Spleen (tissue), 13 donors: ENCODE measurements at places on chromosomes 4 and X.

DNA sequence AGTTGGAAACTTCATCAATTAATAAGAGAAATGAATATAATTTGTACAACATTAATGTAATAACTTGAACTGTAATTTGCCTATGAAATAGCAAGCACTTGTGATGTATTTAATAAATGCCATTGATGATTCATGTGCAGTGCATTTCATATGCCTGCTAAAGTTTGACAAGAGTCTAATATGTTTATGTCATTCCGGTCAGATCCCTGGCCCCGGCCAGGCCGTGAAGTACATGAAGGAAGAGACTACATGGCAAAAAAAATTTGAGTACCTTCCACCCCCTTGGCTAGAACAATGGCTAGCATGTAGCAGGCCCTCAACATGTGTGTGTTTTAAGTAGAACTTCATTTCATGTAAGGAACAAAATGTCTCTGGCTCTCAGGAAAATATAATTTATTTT is 161.3 kb downstream of the ATP10D start:
- no peak for DNase-seq

GRCh38 chrX:105266456-105266855 is 46.0 kb upstream of the TEX13A start:
- no peak for DNase-seq

DNA sequence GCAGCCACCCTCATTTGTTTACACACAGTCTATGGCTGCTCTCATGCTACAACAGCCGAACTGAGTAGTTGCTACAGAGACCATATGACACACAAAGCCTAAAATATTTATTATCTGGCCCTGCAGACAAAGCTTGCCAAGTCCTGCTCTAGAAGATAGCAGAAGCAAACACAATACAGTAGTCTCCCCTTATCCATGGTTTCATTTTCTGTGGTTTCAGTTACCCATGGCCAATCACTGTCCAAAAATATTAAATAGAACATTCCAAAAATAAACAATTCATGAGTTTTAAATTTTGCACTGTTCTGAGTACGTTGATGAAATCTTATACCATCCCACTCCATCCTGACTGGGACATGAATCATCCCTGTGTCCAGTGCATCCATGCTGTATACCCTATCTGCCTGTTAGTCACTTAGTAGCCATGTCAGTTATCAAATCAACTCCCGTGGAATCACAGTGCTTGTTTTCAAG is 40.2 kb upstream of the ZNF81 start:
- DNase-seq, result no peak

DNA sequence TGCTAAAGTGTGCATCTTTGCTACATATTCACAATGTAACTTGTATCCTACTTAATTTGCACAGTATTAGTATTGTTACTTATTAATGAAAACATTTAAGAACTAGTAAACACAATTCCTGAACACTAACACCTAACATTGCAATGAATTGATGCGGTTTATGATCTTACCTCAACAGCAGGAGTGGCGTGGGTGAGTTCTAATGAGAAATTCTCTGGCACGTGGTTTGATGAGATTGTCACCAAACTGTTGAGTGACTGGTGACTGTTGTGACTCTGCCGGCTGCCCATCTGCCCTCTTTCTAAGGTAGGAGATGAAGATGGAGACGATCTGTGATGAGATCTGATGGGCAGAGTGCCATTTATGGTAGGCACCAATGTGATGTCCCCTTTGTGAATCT is 2.9 kb downstream of the PCDH18 start:
- DNase-seq, result no peak

DNA sequence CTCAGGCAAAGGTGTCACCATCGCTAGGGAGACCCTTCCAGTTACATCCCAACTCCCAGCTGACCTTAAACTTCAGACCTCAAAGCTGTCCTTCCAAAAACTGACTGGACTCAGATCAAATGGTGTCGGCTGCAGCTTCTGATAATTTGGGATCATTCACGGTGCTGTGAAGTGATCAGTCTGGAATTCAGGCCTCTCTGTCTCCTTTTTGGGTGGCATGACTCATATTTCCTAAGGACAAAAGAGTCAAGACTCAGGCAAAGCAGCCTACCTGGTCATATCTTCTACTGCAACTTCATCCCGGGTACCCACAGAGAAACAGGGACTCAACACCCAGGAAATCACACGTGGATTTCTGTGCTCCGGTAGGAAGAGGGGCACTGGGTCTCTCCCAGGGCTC is 87.6 kb downstream of the SORCS2 start:
- DNase-seq, result no peak

GRCh38 chrX:37959212-37960021 is 46.9 kb upstream of the SYTL5 start:
- DNase-seq, result no peak

DNA sequence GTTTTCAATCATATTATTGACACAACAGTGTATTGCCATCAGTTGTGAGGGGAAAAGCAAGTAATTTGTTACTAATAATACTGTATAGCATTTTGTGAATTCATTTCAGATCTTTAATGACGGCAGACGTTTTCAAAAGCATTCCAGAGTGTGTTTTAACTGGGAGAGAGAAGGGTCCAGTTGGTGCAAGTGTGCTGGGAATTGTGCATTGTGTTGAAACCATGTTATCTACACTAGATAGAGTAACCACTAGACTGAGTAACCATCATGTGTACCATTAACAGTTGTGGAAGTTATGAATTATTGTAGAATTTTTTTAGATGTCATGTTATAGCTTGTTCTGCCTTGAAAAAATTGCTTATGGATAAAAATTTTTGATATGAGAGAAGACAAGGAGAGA is 104.5 kb upstream of the VEGFC start:
- no peak for DNase-seq

DNA sequence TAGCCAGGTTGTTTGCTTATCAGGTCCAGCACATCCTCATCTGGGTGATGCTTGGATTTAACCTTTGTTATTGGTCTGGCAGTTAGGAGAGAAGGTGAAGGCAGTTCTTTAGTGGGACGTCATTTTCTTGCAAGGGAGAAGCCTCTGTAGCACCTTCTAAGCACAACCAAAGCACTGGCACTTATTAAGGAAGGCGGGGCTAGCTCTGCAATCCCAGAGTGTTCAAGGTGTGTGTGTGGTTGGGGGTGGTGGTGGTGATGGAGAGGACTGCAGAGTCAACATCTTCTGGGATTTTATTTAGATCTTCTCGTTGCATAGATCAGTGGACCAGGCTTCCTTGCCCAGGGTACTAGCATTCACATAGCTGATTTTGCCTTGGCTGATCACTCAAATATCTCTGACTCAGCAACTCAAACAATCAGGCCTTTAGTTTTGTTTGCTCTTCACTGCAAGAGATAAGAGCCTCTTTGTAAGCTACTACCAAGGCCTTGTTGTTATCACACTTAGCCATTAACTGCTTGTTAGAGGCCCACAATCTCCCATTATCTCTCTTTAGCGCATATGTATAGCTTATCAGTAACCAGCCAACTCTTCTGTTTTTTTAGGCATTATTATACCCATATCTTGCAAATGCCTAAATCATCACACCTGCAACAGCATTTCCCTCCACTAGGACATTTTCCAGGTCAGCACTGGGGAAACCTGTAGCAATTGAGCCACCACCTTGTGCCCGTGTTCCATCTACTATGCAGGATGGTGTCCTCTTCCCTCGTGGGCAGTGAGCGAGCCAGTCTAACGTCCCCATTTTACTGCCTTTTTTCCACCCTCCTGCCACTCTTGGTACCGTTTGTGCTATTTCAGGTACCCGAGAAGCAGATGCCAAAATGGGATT is 36.5 kb upstream of the LINC00632 start:
- no peak for DNase-seq

DNA sequence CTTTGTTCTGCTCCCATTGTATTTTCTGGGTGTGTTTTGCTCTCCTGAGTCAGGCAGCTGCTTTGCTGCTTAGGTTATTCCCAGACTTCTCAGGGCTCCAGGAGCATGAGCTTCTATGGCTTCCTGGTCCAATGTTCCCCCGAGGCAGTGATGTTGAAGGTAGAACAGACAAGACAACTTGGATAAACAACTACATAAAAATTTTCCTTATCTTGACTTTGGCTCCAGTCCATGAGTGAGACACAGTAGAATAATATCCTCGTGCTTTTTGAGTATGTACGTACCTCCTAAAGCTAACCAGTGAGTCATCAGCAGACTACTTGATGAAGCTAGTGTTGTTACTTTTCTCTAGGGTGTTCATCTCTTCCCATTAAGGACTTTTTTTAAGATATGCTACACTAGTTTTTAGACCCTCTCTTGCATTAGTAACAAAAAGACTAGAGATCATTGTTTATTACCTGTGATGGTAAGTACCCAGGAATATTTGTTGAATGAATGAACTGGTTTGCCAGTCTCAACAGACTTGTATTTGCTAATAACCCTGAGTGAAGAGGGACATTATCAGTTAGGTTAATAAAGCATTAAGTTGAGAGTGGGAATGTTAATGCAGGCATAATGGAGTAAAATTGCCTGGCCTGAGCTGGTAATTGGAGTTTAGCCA is 131.9 kb downstream of the FHIP1A start:
- DNase-seq, result no peak

DNA sequence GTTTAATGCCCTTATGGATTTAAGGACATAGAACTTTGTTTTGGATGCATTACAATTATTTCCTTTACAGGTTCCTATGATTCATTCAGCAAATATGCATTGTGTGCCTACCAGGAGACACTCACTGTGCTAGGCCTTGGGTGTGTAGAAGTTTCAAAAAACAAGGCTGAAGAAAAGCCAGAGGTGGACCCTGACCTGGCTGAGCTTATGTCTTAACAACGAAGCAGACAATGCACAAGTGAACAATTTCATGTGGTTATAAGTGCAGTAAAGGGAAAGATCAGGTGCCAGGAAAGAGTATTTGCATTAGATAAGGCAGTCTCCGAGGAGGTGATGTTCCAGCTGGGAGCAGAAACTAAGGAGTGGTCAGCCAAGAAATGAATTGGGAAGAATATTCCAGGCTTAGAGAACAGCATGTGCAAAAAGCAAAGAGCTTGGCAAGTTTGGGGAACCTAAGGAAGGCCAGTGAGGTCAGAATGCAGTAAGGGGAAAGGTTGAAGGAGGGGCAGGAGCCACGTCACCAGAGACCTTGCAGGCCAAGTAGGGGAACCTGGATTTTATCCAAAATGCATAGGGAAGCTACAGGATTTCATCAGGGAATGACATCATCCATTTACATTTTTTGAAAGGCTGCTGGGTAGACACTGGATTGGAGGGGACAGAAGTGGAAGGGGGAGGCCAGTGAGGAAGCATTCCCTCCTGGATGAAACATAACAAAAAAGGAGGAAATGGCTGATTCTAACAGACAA is 193.6 kb downstream of the SOWAHB start:
- no peak for DNase-seq

DNA sequence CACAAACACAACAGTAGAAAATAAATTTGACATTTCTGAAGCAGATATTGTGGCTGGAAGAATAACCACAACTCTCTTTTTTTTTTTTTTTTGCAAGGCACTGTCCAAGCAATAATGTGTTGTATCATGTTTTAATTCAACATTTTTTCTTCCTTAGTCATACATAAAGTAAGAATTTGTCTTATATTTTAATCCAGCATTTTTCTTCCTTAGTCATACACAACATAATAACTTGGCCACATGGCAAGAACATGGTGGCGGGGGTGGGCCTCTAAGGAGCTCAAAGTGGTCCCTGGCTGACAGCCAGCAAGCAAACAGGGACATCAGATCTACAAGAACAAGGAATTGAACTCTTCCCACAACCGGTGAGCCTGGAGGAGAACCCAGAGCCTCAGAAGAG is 20.2 kb downstream of the FBXW7 start:
- no peak for DNase-seq
